ENCODE measurements at places on chromosomes 4 and X.

DNA sequence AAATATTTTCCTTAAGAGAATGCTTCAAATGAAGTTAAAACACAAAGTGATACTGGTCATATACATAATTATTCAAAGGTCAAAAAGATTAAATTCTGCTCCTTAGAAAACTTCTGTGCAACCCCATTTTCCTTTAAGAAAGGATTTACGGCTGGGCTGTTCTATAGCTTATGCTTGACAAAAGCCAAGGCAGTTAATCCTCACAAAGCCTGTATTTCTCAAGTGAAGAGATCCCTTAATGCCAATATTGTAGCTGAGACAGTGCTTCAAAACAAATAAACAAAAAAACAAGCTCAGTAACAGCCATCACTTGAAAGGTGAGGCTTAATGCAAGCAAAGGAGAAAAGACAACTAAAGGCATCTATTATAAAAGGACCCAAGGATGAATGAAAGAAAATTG lies 42.5 kb downstream of the BTC start:
- no peak for DNase-seq

DNA sequence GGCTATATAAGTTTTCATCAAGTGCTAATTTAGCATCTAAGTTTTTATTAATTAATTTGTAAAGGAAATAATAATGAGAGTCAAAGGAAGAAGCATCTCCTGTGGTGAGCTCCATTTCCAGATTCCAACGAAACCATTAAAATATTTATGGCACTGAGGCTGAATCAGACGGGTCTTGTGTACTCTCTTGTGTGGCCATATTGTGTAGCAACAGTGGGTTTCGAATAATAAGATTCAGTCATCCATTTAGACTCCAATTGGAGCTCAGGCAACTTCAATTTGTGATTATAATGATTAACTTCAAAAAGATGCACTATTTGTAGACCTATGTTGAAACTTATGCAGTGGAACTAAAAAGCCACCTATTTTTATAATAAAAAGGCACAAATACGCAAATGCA lies 82.4 kb downstream of the SNCA start:
- no peak for DNase-seq

- no peak for DNase-seq
These were observed 99.9 kb upstream of the CPEB2 start for GRCh38 chr4:14902342-14902741.

GRCh38 chrX:54076903-54077302 lies 32.6 kb upstream of the PHF8 start:
- no peak for DNase-seq

GRCh38 chrX:6941041-6941440 lies 206.5 kb upstream of the STS start:
- DNase-seq: no peak

- DNase-seq: no peak
These were observed 18.0 kb upstream of the FAM47E start for GRCh38 chr4:76233529-76233928.

DNA sequence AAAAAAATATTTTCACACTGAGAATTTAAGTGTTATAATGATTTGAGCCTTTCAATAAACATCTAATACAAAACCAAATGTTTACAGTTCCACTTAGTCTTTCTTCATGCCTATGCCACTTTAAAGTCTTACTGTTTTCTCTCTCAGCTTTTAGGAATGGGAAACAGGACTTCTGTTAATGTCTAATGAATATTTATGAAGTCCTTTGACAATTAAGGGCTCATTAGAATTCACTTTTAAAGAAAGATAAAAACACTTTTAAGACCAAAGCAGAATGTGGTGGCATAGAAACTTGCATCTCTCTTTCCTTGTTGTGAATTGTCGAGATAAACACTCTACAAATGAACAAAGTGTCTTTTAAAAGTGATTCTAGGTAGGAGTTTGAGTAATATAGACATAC lies 315.9 kb downstream of the BMPR1B start:
- no peak for DNase-seq

DNA sequence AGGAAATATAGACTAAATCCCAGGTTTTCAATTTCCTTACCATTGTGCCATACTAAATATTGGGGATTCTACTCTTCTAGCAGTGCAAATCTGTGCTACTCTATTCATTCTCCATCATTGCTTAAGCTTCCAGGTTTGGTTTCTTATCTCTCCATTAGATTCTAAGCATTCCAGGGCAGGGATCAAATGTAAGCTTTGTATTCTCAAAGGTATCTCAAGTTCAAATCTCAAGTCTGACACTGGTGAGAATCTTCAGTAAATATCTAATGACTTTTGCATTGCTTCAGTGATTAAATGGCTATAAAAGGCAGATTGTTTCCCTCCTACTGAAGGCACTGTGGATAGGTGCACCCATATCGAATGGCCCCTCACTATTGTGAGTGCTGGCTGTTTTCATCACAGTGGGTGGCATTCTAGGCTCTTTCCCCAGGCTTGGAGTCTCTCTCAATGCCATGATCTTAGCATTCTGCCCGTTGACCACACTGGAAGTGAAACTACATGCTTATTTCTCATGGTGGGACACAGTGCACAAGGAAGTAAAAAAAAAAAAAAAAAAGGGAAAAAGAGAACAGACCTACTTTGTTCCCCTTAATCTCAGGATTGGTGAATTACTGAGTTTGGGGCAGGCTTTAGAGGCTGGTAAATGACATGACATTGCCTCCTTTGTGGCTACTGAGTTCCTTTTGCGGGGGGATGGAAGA lies 28.7 kb downstream of the FAM9C start:
- no peak for DNase-seq

- no peak for DNase-seq
These were observed 221.2 kb downstream of the SPRY1 start for GRCh38 chr4:123617791-123618190.

GRCh38 chr4:169159624-169160171 lies 111.1 kb downstream of the SH3RF1 start:
- DNase-seq: no peak

GRCh38 chrX:132171881-132172280 lies 44.1 kb upstream of the FRMD7 start:
- DNase-seq: no peak

DNA sequence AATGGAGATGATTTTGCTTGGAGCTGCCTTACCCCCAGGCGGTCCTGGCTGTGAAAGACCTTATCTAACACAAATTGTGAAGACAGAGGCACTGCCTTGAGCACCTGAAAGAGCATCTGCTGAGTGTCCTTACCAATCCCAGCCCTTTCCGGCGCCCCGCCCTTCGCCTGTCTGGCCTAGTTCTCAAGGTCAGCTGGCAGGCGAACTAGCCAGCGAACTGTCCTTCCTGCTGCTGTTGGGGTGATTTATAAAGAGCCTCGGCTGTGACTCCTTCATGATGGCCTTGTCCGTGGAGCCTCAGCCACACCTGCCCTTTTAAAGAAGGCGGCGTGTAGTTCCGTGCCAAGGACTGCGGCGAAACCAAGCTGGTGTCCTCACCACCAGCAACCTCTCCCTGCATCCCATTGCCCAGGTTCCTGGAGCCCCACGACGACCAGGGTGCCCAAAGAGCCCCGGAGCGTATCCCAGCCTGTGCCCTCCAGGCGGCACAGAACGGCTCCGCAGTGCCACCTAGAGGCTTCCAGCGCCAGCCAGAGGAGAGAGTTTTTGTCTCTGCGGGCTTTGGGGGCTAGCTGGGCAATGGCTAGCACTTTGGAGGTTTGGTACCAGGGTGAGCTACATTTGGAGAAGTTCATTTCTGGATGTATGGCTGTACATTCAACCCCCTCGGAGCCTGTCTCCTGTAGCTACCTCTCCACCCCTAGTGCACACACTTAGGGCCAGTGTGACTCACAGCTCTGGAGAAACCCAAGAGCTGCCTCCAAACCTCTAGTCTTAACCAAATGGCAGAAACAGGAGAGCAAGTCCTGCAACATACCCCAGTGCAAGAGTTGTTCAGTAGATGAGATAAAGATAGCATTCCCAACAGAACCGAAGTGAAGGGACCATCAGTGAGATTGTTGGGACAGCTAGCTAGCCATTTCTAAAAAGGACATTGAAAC lies 36.8 kb upstream of the VMA21 start:
- DNase-seq: no peak

GRCh38 chr4:117898496-117898895 lies 135.8 kb upstream of the NDST3 start:
- DNase-seq: no peak

GRCh38 chr4:183960046-183960420 lies 54.9 kb downstream of the STOX2 start:
- peak; percentile 84 for DNase-seq

DNA sequence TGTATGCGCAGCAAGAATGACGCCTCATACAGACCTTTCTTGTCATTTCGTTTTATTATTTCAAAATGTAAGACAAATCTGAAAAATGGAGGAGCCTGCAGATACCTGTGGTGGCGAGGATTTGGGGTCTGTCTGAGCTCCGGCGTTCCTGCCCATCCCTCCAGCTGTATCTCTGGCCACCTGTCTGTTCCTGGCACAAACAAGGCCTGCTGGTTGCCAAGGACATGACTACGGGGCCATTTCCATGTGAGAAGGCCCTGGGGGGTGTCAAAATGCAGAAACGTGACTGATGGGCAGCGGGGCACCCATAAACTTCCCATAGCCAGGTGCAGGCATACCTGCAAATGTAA lies 591 bp upstream of the TSPAN7 start:
- DNase-seq: no peak

- DNase-seq: peak; percentile 9
These were observed 142.9 kb downstream of the TMEM164 start for GRCh38 chrX:110145854-110146253.

DNA sequence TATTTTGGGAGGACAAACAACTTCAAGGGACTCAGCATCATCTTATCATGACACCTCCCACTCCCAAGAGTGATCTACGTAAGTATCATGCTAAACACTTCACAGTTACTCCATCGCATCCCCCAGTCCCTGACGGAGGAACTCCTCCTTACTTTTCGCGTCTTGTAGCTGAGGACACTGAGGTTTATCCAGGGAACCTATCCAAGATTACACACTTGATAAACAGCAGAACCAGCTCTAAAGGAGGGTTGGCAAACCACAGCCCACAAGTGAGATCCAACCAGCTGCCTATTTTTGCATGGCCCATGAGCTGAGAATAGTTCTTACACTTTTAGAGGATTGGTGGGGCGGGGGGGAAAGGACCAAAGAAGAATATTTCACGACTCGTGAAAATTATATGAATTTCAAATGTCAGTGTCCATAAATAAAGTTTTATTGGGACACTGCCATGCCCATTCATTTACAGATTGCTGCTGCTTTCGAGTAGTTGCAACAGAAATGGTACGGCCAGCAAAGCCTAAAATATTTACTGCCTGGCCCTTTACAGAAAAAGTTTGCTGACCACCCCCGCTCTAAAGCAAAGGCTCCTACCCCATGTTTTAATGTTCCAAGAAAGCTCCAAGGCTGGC lies 47.8 kb downstream of the SEPSECS start:
- DNase-seq: no peak

GRCh38 chr4:71559957-71560571 lies 221.2 kb downstream of the SLC4A4 start:
- DNase-seq: no peak

DNA sequence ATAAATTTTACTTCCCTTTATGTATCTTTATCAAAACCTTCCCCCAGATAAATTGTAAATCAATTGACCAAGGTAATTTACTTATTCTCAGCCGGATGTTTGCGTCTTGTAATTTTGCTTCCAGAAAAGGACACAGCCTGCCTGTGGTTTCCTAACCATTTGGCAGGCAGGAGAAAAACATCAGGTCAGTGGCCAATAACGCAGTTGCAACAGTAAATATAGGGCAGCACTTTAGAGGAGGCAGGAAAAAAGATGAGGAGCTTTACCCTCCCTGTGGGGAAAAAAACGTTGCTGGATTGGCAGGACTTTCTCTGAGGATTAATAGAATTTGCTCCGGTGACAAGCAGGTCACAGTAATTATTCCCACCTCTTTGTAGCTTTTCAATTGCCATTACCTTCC lies 2618.1 kb downstream of the ARAP2 start:
- DNase-seq: no peak

DNA sequence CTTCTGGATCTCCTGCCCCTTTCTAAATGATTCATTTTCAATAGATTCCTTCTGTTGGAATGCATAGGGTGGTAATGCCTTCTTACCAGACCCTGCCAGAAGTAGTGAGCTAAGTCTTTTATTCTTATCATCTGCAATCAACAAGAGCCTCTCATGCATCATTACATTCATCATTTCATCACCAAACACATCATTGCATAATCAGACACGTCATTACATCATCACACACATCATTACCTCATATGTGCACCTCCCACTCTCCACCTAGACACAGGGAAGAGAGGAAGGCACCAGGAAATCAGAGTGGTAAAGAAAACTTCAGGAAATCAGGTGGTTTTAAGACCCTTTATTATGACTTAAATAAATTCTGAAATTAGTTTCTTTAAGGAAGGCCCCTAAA lies 45.0 kb downstream of the VCX2 start:
- no peak for DNase-seq

GRCh38 chrX:12657881-12658280 lies 133.3 kb upstream of the PRPS2 start:
- no peak for DNase-seq
